ENCODE measurements at places on chromosomes 5 and 9. TPM values are rescaled to one million over a fixed set of nuclear protein-coding genes. Genes with fewer than 3 reads are reported as not detected.

The PCDHA1 gene
- total RNA-seq: not detected

The C9orf153 gene
- not detected for total RNA-seq

DNA sequence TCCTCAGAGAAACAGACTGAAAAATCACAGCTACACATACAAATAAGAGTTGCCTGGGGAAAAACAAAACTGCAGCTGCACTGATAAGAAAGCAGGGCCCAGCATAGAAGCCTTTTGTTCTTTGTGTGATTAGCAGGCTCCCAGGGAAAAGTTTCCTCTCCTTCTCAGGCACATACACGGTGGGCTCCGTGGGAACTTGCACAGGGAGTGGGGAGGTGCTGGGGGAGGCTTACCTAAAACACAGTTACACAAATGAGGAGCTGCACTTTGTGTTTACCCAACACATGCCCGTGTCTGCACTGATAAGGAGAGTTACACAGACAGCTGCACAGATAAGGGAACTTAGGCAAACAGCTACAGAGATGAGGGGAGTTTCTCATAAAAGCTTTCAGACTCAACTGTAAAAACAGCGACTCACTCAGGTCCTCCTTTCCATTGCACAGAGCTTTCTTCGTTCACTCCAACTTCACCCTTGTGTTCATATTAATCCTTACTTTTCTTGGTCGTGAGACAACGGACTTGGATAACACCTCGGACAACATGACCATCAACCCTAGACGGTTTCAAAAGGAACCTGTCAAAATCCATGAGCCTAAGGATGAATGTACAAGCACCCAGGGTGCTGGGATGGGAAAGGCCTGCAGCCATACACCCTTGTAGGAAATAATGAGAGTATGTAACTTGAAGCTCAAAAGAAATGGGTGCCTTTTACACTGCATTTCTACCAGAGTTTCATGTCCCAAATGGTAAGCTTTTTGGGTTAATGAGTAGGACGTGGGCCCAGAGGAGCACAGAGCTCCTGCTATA lies 50.8 kb downstream of the SERINC5 start:
- DNase-seq: no peak
- H3K4me1 ChIP-seq: peaks cover 25% of the 10 kb centered on the region
- H3K27ac ChIP-seq: peak overlapping the region; percentile 52
- no peaks in the 10 kb centered on the region for H3K27me3 ChIP-seq
- no peak overlapping the region for H3K4me3 ChIP-seq
- H3K36me3 ChIP-seq: peaks cover 4% of the 10 kb centered on the region

The SLC28A3 gene
- total RNA-seq: not detected

DNA sequence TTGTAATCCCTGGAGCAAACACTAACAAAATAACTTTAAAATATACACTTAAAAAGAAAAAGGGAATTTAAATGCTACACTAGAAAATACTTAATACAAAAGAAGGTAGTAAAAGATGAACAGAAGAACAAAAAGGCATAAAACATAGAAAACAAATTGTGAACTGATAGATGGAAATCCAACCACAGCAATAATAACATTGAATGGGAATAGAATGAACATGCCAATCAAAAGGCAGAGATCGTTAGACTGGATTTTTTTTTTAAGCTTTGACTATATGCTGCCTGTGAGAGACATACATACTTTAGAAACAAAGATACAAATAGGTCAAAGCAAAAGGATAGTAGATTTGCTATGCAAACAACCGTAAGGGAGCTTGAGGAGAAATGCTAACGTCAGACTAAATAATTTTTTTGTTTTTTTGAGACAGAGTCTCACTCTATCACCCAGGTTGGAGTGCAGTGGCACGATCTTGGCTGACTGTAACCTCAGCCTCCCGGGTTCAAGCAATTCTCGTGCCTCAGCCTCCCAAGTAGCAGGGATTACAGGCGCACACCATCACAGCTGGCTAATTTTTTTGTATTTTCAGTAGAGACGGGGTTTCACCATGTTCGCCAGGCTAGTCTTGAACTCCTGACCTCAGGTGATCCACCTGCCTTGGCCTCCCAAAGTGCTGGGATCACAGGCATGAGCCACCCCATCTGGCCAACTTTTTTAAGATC lies 6.5 kb downstream of the ABO start:
- H3K27me3 ChIP-seq: peaks cover 50% of the 10 kb centered on the region
- H3K27ac ChIP-seq: no peak overlapping the region
- DNase-seq: no peak
- H3K4me1 ChIP-seq: no peaks in the 10 kb centered on the region
- H3K4me3 ChIP-seq: no peak overlapping the region
- H3K36me3 ChIP-seq: no peaks in the 10 kb centered on the region
